ENCODE measurements at places on chromosomes 1 and 21.

- DNase-seq = no peak
Observed at GRCh38 chr1:236018885-236019453, 45.9 kb downstream of the NID1 start.

GRCh38 chr1:118075116-118075515 is 109.9 kb downstream of the SPAG17 start:
- DNase-seq = no peak

GRCh38 chr1:111620441-111620971 is 917 bp downstream of the RAP1A start:
- no peak for DNase-seq

- no peak for DNase-seq
Observed at GRCh38 chr1:184972315-184973055, 1.8 kb downstream of the NIBAN1 start.

DNA sequence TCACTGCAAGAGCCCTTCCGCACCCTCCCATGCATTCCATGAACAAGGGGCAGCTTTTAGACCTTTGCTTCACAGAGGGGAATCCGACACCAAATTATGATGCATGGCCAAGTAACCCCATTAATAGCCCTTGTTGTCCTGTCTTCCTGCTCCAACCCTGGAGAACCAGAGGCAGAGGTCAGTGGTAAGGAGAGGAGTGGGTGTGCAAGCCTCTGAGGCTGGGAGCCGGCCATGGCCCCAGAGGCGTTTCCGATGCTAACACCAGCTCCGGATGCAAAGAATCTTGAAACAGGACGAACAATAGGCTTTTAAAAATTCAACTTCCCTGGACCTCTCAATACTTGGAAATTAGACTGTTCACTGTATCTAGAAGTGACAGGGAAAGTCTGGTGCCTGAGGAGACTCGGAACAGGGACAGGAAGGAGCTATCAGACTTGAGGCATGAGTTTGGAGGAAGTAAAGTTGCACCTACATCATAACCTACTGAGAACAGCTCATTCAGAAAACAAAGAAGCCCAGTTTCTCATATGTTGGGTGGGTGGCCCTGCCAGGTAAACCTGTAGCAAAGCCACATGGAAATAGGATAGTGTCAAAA is 101.2 kb upstream of the ERG start:
- no peak for DNase-seq

DNA sequence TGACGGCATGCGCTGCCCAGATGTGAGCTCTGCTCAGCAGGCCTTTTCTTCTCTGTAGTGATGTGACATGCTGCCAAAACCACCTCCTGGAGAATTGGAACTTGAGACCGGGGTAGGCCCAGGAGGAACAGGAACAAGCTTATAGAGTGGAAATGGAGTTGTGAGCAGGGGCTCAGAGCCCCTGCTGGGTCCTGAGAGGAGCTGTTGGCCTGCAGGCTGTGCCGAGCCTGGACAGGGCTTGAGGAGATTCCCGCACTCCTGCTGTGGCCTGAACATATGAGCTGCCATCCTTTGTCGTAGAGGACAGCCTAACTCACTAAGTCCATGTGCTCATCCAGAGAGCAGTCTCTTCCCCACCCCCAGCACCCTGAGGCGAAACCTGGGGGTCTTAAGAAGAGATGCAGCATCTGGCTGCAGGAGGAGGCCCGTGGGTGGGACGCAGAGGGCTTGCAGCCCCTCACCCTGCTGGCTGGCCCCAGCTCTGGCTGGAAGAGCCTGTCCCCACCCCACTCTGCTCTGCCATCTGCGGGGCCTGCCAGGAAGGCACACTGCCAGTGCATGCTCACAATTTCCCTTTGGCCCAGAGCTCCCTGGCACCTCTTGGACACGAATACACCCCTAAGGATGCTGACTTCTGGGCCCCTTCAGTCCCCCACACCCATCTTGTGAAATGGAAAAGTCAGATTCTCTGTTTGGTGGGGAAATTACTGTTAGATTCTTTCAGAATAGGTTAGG is 42.5 kb downstream of the PTPRF start:
- no peak for DNase-seq

DNA sequence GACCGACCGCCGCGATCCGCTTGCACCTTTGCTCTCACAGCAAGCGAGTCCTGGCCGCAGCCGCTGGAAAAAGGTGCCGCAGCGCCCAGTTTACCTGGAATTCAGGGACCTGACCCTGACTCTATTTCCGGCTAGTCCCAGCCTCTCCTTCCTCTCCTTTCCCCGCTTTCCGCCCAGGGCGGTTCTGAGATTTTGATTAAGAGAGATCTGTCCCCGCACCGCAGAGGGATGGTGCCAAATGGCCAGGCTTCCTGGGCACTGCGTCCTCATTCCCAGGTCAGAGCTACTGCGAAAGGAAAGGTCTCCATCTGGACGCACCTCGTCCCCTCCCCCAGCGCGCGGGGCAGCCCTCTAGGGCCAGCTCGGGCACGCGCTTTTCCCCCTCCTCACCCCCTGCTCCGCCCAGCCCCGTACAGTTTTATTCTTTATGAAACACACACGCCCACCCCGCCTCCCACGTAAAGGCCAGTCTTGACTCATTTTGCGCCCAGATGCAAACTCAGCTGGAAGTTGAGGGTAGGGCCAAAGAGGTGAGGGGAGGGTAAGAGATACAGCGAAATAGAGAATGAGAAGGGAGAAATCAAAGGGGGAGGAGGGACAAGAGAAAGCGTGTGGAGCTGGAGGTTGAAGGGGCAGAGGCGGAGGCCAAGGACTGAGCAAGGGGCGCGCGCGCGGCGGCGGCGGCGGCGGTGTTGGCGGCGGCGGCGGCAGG is 411.8 kb upstream of the ESRRG start:
- no peak for DNase-seq

DNA sequence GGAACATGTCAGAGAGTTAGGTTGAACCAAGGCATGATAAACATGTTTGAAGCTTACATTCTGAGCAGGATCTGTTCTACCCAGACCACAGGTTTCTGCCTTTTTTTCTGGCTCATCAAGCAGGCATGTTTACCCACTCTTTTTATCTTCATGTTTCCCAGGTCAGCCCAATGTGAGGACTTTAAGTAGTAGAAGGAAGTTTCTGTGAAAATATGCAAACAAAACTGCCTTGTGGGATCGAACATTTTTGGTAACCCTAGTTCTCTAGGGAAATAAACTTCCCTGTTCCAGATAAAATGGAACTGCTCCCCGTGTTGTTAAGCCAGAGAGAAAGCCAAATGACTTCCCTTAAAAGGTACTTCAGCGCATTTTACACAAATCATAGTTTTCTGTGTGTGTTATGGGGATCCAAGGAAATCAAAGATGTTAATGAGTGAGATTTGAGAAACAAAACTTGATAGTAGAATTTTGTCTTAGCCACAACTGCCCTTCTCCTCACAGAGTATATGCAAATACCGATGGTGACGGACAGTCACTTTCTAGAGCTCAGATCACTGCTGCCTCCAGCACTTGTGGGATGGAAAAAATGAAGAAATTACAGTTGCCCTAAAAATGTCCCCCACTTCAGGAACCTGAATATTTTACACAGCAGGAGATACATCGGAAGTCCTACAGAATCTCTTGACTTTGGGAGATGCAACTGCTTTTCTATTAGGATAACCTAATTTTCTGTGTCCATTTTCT is 765 bp upstream of the HIPK1 start:
- no peak for DNase-seq

- no peak for DNase-seq
Observed at GRCh38 chr1:20978413-20978812, 191.3 kb upstream of the HP1BP3 start.

All from GM19239 (cell line).